ENCODE measurements at places on chromosomes 7 and 10. TPM values are rescaled to one million over a fixed set of nuclear protein-coding genes. Genes with fewer than 3 reads are reported as not detected.

ITPRID1 gene
- total RNA-seq: not detected

SDK1 gene
- total RNA-seq: 0.11 TPM

SGPL1 gene
- total RNA-seq: 47.8 TPM

CWF19L1 gene
- 58.0 TPM for total RNA-seq

SMKR1 gene
- total RNA-seq: 4.9 TPM

GRCh38 chr7:127066974-127067373, 185.8 kb downstream of the GRM8 start:
- H3K27me3 ChIP-seq: no peaks in the 10 kb centered on the region
- no peaks in the 10 kb centered on the region for H3K36me3 ChIP-seq
- no peak for DNase-seq

GRCh38 chr10:16986406-16987205, 143.0 kb downstream of the CUBN start:
- no peaks in the 10 kb centered on the region for H3K36me3 ChIP-seq
- no peak for DNase-seq
- H3K27me3 ChIP-seq: no peaks in the 10 kb centered on the region
- H3K4me1 ChIP-seq: no peaks in the 10 kb centered on the region

DNA sequence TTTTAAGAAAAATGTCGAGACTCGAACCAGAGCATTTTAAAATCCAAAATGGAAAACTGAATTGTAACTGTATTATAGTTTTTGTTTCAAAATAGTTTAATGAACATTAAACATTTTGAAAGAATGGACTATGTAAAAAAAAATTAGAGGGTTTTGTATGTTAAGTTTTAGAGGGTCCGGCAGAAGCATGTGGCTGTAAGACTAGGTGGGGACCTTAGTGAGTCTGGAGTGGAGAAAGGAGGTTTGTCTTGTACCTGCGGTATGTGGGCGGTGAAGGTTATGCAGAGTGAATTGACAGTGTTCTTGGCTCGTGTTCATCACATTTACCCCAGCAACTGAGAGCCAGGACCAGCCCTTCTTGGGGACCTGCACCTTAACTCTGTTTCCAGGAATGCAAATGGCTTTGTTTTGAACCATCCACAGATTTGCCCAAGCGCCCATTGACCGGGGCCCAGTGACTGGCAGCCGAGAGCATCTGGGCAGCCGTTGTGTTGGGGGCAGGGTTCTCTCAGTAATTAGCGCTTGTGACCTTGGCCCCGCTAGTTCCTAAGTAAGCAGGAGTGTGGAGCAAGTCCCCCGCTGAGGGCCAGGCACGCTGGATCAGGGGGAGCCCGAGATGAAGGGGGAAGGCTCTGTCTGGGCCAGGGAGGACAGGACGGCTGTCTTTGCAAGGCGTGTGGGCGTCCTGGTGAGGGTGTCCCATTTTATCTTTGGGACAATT, 1.4 kb upstream of the KLF6 start:
- peaks cover 7% of the 10 kb centered on the region for H3K36me3 ChIP-seq
- H3K4me3 ChIP-seq: peak overlapping the region; percentile 54
- H3K27ac ChIP-seq: peak overlapping the region; percentile 93
- DNase-seq: no peak
- peaks cover 11% of the 10 kb centered on the region for H3K4me1 ChIP-seq

DNA sequence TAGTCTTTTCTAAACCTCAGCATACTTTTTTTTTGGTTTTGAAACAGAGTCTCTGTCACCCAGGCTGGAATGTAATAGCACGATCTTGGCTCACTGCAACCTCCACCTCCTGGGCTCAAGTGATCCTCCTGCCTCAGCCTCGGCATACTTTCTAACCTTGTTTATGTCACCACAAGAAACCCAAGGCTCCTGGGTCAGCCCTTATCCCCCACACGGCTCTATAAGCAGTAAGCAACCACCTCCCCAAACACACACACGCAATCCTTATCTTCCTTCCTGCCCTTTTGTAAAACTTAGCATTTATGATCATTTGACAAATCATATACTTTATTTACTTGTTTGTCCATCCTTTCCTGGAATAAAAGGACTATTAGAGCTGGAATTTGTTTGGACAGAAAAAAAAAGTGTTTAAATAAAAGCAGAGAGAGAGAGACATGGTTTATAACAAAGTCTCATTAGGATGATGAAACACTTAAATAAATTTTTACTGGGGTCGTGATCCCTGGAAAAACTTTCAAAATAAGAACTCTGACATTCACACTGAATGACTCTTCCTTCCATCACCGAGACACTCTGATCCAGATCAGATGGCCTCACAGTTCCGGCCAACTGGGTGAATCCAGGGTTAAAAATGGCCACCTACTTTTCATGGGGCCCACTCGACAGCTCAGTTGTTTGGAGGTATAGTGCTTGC, 72.7 kb upstream of the PIK3CG start:
- DNase-seq: no peak
- H3K4me1 ChIP-seq: no peaks in the 10 kb centered on the region
- no peaks in the 10 kb centered on the region for H3K27me3 ChIP-seq
- H3K27ac ChIP-seq: no peak overlapping the region

GRCh38 chr7:74173491-74173865, 678 bp upstream of the EIF4H start:
- peak overlapping the region; percentile 75 for H3K27ac ChIP-seq
- peaks cover 3% of the 10 kb centered on the region for H3K36me3 ChIP-seq
- peaks cover 28% of the 10 kb centered on the region for H3K4me1 ChIP-seq
- no peak for DNase-seq
- H3K27me3 ChIP-seq: no peaks in the 10 kb centered on the region
- peak overlapping the region; percentile 79 for H3K4me3 ChIP-seq

DNA sequence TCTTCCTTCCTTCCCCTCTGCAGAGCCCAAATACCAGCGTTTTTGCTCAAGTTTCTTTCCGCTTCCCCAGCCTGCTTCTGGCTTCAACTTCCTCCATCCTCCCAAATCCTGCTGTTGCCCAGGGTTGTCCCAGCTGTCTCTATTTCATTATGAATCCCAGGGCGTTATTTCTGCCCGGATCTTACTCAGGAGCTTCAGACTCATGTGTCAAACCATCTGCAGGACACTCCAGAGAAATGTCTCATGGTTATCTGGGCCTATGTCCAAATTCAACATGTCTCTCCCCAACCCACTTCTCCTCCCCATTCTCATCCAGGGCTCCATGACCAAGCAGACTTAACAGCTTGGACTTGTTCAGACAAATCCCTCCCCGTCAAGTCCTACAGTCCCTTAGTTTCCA, 15.6 kb downstream of the ARHGAP22 start:
- no peaks in the 10 kb centered on the region for H3K27me3 ChIP-seq
- no peak for DNase-seq
- no peaks in the 10 kb centered on the region for H3K4me1 ChIP-seq
- H3K27ac ChIP-seq: no peak overlapping the region
- H3K4me3 ChIP-seq: no peak overlapping the region
- H3K36me3 ChIP-seq: no peaks in the 10 kb centered on the region

GRCh38 chr7:27581119-27581518, 81.6 kb downstream of the HIBADH start:
- no peaks in the 10 kb centered on the region for H3K36me3 ChIP-seq
- no peaks in the 10 kb centered on the region for H3K4me1 ChIP-seq
- no peaks in the 10 kb centered on the region for H3K27me3 ChIP-seq
- H3K4me3 ChIP-seq: no peak overlapping the region
- DNase-seq: no peak
- no peak overlapping the region for H3K27ac ChIP-seq

DNA sequence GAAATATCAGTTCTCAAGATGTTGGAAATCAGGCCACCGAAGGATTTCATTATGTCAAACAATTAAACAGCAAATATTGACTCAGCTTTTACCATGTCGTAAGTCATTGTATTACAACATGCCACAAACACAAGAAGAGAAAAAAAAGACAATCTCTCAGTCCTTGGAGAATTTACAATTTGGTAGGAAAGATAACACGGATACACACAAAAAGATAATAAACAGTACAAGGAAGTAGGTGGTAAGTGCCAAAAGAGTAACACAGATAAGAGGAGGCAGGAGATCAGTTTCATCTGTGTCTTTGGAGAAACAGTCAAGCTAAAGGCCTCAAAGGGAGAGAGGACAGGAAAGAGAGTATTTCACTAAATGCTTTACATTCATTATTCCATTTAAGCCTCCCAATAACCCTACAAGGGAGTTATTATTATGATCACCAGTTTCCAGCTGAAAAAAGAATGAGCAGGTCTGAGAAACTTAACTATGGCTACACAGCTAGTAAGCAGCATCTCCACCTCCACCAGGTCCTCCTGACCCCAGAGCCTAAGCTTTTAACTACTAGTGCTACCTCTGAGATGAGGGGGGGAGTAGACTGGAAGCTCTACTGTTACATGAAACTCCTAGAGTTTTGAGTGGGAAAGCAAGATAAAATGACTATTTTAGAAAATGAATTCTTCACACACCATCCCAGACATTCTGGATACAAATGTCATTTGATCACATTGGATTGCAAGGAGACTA, 13.9 kb upstream of the DNAJC1 start:
- peaks cover 3% of the 10 kb centered on the region for H3K4me1 ChIP-seq
- no peak overlapping the region for H3K27ac ChIP-seq
- H3K27me3 ChIP-seq: no peaks in the 10 kb centered on the region

DNA sequence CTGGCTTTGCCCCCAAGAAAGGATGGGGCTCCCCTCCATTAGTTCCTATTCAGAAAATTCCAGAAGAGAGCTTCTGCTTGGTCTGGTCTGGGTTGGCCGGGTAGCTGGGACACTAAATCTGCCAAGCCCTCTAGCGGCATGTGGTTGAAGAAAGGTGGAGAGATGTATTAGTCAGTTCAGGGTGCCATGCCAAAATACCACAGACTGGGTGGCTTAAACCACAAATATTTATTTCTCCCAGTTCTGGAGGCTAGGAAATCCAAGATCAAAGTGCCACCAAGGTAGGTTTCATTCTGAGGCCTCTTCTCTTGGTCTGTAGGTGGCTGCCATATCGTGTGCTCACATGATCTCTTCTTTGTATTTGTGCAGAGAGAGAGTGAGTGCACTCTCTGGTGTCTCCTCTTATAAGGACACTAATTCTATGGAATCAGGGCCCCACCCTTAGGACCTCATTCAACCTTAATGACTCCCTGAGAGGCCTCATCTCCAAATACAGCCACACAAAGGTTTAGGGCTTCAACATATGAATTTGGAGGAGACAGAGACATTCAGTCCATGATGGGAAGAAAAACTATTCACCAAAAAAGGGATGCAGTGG, 38.7 kb upstream of the MTPAP start:
- H3K4me3 ChIP-seq: no peak overlapping the region
- no peak for DNase-seq
- no peak overlapping the region for H3K27ac ChIP-seq
- H3K4me1 ChIP-seq: peaks cover 5% of the 10 kb centered on the region
- no peaks in the 10 kb centered on the region for H3K27me3 ChIP-seq

GRCh38 chr7:25989140-25989705, 162.8 kb upstream of the NFE2L3 start:
- H3K27me3 ChIP-seq: no peaks in the 10 kb centered on the region
- H3K4me3 ChIP-seq: no peak overlapping the region
- DNase-seq: no peak
- H3K27ac ChIP-seq: no peak overlapping the region

DNA sequence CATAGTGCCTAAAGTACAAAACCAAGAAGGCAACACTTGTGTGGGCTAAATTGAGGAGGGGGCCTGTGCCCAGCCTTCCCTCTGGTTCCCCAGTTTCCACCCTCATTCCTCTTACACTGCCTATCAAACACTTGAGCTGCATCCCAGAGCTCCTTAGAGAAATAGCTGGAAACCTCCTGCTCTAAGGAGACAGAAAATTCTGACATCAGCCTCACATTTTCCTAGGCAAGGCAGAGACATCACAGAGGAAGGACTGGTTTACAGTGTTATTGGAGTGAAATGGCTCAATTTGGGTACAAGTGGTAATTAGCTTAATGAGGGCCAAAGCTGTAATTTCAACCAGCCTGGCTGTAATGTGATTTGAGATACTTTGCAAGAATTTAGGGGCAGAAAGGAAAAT, 192.3 kb upstream of the AOAH start:
- no peak overlapping the region for H3K27ac ChIP-seq
- H3K27me3 ChIP-seq: no peaks in the 10 kb centered on the region
- H3K4me3 ChIP-seq: no peak overlapping the region
- no peaks in the 10 kb centered on the region for H3K36me3 ChIP-seq
- no peaks in the 10 kb centered on the region for H3K4me1 ChIP-seq
- DNase-seq: no peak

DNA sequence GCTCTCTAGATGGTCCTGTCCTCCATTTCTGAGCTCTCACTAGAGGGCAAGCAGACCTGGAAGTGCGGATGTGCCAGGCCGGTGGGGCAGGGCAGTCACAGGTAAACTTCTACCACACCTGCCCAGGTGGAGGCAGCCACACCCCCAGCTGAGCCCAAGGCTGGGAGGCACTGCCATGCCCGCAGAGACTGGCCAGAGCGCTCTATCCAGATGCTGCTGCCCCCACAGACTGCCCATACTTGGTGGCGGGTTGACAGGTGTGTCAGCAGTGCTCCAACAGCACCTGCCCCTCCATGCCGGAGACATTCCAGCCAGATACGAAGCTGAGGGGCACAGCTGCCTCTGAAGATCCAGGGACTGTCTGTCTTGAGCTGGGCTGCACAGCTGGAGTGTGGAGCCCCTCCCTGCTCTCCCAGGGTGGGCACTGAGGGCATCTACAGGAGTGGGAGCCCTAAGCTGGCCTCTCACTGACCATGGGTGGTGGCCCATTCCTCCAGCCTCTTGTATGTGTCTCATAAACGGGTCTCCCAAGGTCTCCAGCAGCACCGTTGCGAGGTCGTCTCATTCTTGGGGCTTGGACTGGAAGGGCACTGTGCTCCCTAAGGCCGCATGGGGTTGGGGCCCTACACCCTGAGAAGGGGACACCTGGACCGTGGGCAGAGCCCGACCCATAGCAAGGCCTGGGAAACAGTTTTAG, 38.2 kb upstream of the PPIF start:
- no peak for DNase-seq
- no peak overlapping the region for H3K27ac ChIP-seq
- no peak overlapping the region for H3K4me3 ChIP-seq

GRCh38 chr10:62379394-62379793, 5.2 kb downstream of the ZNF365 start:
- no peak overlapping the region for H3K27ac ChIP-seq
- H3K4me1 ChIP-seq: peaks cover 15% of the 10 kb centered on the region
- H3K36me3 ChIP-seq: no peaks in the 10 kb centered on the region
- no peak for DNase-seq

DNA sequence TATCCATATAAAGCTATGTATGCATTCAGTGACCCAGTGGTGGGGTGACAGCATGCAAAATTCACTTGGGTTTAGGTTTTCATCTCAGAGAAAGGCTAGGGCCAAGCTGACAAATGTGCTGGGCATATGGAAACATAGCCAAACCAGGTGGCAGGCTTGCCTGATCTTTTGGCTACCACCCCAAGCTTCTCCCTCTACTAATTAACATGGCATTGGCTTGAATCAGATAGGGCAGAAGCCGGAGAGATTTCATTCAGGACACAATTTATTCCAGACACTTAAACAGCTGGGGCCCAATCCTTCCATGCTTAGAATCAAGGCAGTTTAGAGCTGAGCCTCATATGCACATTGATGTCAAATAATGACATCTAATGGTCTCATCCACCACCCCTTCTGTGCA, 95.5 kb upstream of the AGK start:
- no peaks in the 10 kb centered on the region for H3K36me3 ChIP-seq
- no peak overlapping the region for H3K4me3 ChIP-seq
- no peak overlapping the region for H3K27ac ChIP-seq
- H3K27me3 ChIP-seq: no peaks in the 10 kb centered on the region
- no peaks in the 10 kb centered on the region for H3K4me1 ChIP-seq
- DNase-seq: no peak

GRCh38 chr10:124741922-124742412, 2.2 kb downstream of the FAM53B start:
- DNase-seq: no peak
- H3K4me1 ChIP-seq: peaks cover 56% of the 10 kb centered on the region
- peak overlapping the region; percentile 55 for H3K4me3 ChIP-seq
- peak overlapping the region; percentile 68 for H3K27ac ChIP-seq
- no peaks in the 10 kb centered on the region for H3K36me3 ChIP-seq
- H3K27me3 ChIP-seq: no peaks in the 10 kb centered on the region

All from natural killer cell (primary cell).